Purkinje cell (primary cell): ENCODE measurements at places on chromosomes 3 and 15. TPM values are rescaled to one million over a fixed set of nuclear protein-coding genes. Genes with fewer than 3 reads are reported as not detected.

Gene SERF2
- polyA plus RNA-seq: 1,942 and 2,090 TPM in 2 replicates

Gene LYSMD2
- polyA plus RNA-seq: 40.4 and 48.7 TPM in 2 replicates

Gene OCA2
- polyA plus RNA-seq: 0.11 TPM in 1 of 2 replicates, not detected in the other

Gene ALDH1L1
- polyA plus RNA-seq: 4.2 and 4.9 TPM in 2 replicates

Gene BFSP2
- polyA plus RNA-seq: not detected in 2 replicates

Gene EOMES
- polyA plus RNA-seq: 0.18 and 0.52 TPM in 2 replicates

Gene SKOR1
- 26.2 and 35.5 TPM in 2 replicates for polyA plus RNA-seq

Gene PYGO1
- 2.4 and 4.0 TPM in 2 replicates for polyA plus RNA-seq

Gene UNC45A
- polyA plus RNA-seq: 8.3 and 9.6 TPM in 2 replicates

Gene CHST13
- polyA plus RNA-seq: not detected in 2 replicates

Gene FGF12
- polyA plus RNA-seq: 106 and 149 TPM in 2 replicates

Gene THOC7
- polyA plus RNA-seq: 296 and 361 TPM in 2 replicates

Gene ZIC4
- polyA plus RNA-seq: 2.5 and 8.3 TPM in 2 replicates

Gene COL6A5
- polyA plus RNA-seq: not detected in 2 replicates

Gene FEM1B
- 29.6 and 33.2 TPM in 2 replicates for polyA plus RNA-seq

Gene LOXL1
- 2.2 TPM in 1 of 2 replicates, not detected in the other for polyA plus RNA-seq

Gene CPLX3
- polyA plus RNA-seq: 2.4 TPM in 1 of 2 replicates, not detected in the other

Gene SPINK8
- polyA plus RNA-seq: not detected in 2 replicates

Gene TSEN2
- 25.3 and 26.3 TPM in 2 replicates for polyA plus RNA-seq

Gene CD86
- polyA plus RNA-seq: not detected in 2 replicates

Gene SAXO2
- polyA plus RNA-seq: 5.5 and 6.4 TPM in 2 replicates

Gene GALNT15
- 0.14 and 1.0 TPM in 2 replicates for polyA plus RNA-seq

Gene CDC25A
- 0.69 and 0.94 TPM in 2 replicates for polyA plus RNA-seq

Gene GLDN
- polyA plus RNA-seq: 14.9 and 18.5 TPM in 2 replicates

Gene PPP1R14D
- polyA plus RNA-seq: not detected in 2 replicates

Gene NR1I2
- 0.31 TPM in 1 of 2 replicates, not detected in the other for polyA plus RNA-seq

Gene CNTN6
- polyA plus RNA-seq: 39.2 and 47.8 TPM in 2 replicates

Gene GOLGA6D
- not detected in 2 replicates for polyA plus RNA-seq

Gene GOLGA8O
- not detected in 2 replicates for polyA plus RNA-seq

Gene TICRR
- not detected in 2 replicates for polyA plus RNA-seq

Gene DZIP1L
- polyA plus RNA-seq: not detected in 2 replicates

Gene PLA2G4F
- polyA plus RNA-seq: not detected in 2 replicates

Gene WWTR1
- polyA plus RNA-seq: 4.8 and 4.9 TPM in 2 replicates

Gene IQCF5
- not detected in 2 replicates for polyA plus RNA-seq

Gene C3orf85
- not detected in 2 replicates for polyA plus RNA-seq

Gene SNX22
- polyA plus RNA-seq: 1.1 and 1.7 TPM in 2 replicates

Gene CYP1A2
- not detected in 2 replicates for polyA plus RNA-seq

Gene SNURF
- polyA plus RNA-seq: 13.8 and 19.7 TPM in 2 replicates

Gene CHRNA5
- polyA plus RNA-seq: 0.16 and 7.7 TPM in 2 replicates

Gene EPHB3
- polyA plus RNA-seq: 0.05 and 0.20 TPM in 2 replicates

Gene PTX3
- 0.92 TPM in 1 of 2 replicates, not detected in the other for polyA plus RNA-seq

Gene STAG1
- 5.8 and 6.5 TPM in 2 replicates for polyA plus RNA-seq

Gene HTR3C
- not detected in 2 replicates for polyA plus RNA-seq

Gene CLDN16
- polyA plus RNA-seq: not detected in 2 replicates

Gene SCN11A
- polyA plus RNA-seq: 0.66 and 0.69 TPM in 2 replicates

Gene LRRC49
- polyA plus RNA-seq: 345 and 399 TPM in 2 replicates

Gene UACA
- polyA plus RNA-seq: 12.5 and 19.7 TPM in 2 replicates

Gene C2CD4A
- polyA plus RNA-seq: not detected in 2 replicates

Gene GOLGA8T
- polyA plus RNA-seq: not detected in 2 replicates

Gene RASGRP1
- 2.1 and 12.9 TPM in 2 replicates for polyA plus RNA-seq

Gene RPL39L
- 8.8 and 13.8 TPM in 2 replicates for polyA plus RNA-seq

Gene ZNF774
- 2.7 TPM in 1 of 2 replicates, not detected in the other for polyA plus RNA-seq

Gene ATP13A5
- polyA plus RNA-seq: not detected in 2 replicates
